Bone marrow (tissue), 2 donors: ENCODE measurements at places on chromosomes 2 and 18.

DNA sequence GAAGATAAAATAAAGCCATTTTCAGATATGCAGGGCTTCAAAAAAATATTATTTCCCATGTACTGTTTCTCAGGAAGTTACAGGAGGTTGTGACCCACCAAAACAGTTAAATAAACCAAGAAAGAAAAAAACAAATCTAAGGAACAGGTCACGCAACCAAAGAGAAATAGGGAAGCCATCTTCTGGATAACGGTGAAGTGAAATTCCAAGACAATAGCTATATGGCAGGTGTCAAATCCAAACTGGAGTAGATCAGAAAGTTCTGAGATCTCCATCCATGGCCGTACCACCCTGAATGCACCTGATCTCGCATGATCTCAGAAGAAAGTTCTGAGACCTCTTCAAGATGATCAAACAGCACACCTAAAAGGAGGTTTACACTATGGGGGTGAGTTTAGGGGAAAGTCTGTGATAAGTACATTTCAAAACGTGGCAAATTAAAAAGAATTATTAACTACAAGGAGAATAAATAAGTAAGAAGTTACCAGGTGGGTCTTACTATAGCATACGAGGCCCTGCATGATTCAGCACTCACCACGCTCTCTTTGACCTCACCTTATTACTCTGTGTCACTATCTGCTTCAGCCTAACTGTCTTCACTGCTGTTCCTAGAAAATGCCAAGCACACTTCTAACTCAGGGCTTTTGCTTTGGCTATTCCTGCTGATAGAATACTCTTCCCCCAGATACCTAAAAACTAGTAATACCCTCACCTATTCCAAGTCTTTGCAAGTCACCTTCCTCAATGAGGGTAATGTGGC, 29.9 kb downstream of the NBAS start:
- no peak for DNase-seq

DNA sequence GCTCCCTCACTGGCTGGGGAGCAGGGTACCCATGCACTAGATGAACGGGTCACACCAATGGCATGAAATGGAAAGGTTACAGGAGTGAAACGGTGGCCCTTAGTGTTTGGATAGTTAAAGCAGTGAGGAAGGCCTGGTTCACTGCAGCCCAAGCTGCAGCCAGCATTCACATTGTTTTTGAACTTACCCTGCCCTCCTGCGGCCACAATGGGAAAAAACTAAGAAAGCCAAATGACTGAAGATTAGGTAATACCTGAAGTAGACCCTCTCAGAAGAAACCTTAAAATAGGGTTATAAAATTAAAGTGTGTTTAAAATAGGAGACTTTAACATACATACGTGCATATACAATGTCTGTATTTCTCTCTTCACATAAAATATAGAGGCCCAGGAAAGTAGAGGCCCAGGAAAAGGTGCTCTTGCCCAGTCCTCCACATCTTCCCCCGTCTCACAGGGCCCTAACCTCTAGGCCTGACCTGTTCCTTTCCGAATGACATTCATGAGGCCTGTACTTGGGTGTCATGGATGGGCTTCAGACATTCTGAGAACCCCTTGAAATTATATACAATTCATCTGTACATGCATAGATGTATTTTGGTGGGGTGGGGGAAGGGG, 33.3 kb downstream of the DOK1 start:
- peak; percentile 47 for DNase-seq

GRCh38 chr2:123696021-123696420, 329.1 kb upstream of the CNTNAP5 start:
- DNase-seq: no peak

GRCh38 chr2:12076810-12077209, 330.4 kb downstream of the LPIN1 start:
- no peak for DNase-seq

DNA sequence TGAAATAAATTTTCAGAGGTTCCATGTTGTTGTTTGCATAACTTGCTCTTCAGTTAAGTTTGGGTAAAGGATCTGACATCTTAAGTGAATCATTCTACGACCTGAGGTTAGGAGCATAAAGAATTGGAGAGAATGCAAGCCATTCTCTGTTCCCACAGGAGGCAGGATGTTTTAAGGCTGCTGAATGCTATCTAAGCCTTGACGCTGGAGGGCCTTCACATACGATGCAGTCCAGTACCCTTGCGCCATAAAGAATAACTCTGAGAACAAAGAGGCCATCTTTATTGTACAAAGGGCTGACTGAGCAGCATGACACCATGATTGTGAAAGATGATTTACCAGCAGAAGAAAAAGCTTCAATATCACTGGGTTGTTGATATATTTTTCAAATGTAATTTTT, 198.4 kb downstream of the NYAP2 start:
- DNase-seq: no peak

DNA sequence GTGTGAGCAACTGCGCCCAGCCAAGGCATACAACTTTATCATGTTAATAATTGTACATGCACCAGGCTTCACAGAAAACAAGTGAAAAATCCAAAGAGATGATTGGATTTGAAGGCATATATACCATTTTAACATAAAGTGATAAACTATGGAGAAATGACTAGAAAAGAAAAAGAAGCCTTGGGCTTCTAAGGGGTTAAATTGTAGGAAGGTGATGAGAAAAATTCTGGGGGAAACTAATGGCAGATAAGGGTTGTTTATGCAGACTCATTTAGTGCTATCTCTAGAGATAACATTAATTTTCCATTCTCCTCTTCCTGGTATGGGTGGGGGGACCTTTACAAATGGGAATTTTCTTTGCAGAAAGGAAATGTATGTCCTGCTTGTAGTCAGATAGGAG, 154.0 kb downstream of the TMEM17 start:
- DNase-seq: no peak
